Endothelial cell of umbilical vein (primary cell): ENCODE measurements at places on chromosomes 4 and X. TPM values are rescaled to one million over a fixed set of nuclear protein-coding genes. Genes with fewer than 3 reads are reported as not detected.

- H3K4me3 ChIP-seq, result no peak overlapping the region
- no peaks in the 10 kb centered on the region for H3K27me3 ChIP-seq
- H3K27ac ChIP-seq, result peak overlapping the region; percentile 48
Measured at GRCh38 chrX:150212672-150213480, 150.2 kb upstream of the MAMLD1 start.

DNA sequence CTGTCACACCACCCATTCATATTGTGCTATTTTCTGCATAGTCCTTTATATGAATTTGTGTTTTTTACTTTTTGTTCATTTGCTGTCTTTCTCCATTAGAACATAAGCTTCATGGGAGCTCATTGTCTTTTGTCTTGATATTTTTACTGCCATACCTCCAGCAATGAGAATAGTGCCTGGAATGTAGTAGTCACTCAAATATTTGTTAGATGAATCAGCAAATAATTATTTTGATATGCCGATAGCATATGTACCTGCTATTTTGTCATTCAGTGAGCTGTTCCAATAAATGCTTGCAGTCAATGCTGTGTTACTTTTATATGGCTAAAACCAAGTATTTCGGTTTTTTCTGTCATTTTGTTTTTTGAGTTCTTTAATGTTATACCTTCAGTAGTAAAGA lies 43.5 kb upstream of the SLC25A31 start:
- no peaks in the 10 kb centered on the region for H3K36me3 ChIP-seq
- H3K27ac ChIP-seq, result peak overlapping the region; percentile 57
- H3K27me3 ChIP-seq, result no peaks in the 10 kb centered on the region
- DNase-seq, result peak; percentile 42
- no peak overlapping the region for H3K4me3 ChIP-seq

GRCh38 chrX:153674219-153674851 lies 722 bp upstream of the PNCK start:
- H3K4me3 ChIP-seq, result no peak overlapping the region
- no peaks in the 10 kb centered on the region for H3K4me1 ChIP-seq
- H3K36me3 ChIP-seq, result no peaks in the 10 kb centered on the region
- peaks cover 5% of the 10 kb centered on the region for H3K27me3 ChIP-seq
- H3K27ac ChIP-seq, result no peak overlapping the region

DNA sequence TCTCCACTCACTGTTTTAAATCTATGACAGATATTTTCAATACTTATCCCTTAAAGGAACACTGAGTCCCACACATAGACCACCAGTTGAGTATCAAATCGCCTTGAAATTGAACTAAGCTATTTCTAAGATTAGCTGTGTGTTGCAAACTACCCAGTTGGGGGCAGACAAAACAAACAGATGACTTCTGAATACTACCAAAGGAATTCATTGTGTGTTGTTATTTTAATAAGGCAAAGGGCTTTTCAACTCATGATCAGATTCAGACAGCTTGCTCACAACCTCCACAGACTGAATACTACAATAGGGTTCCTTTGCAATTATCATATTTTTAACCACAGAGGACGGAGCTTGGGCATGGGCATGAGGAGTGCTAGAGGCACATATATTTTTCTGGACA lies 283.0 kb upstream of the GPC4 start:
- H3K27ac ChIP-seq, result no peak overlapping the region
- no peaks in the 10 kb centered on the region for H3K4me1 ChIP-seq
- H3K27me3 ChIP-seq, result no peaks in the 10 kb centered on the region
- no peak overlapping the region for H3K4me3 ChIP-seq
- H3K36me3 ChIP-seq, result no peaks in the 10 kb centered on the region
- DNase-seq, result no peak

- no peak overlapping the region for H3K4me3 ChIP-seq
Measured at GRCh38 chr4:113951263-113951662, 28.2 kb downstream of the ARSJ start.

- no peak overlapping the region for H3K4me3 ChIP-seq
- H3K4me1 ChIP-seq, result no peaks in the 10 kb centered on the region
- H3K27me3 ChIP-seq, result no peaks in the 10 kb centered on the region
- H3K36me3 ChIP-seq, result no peaks in the 10 kb centered on the region
- no peak overlapping the region for H3K27ac ChIP-seq
Measured at GRCh38 chr4:13762130-13762529, 134.6 kb upstream of the BOD1L1 start.

- no peak overlapping the region for H3K27ac ChIP-seq
- H3K4me1 ChIP-seq, result no peaks in the 10 kb centered on the region
- no peak overlapping the region for H3K4me3 ChIP-seq
- no peaks in the 10 kb centered on the region for H3K27me3 ChIP-seq
- no peaks in the 10 kb centered on the region for H3K36me3 ChIP-seq
Measured at GRCh38 chrX:51813886-51814460, 70.7 kb downstream of the GSPT2 start.

DNA sequence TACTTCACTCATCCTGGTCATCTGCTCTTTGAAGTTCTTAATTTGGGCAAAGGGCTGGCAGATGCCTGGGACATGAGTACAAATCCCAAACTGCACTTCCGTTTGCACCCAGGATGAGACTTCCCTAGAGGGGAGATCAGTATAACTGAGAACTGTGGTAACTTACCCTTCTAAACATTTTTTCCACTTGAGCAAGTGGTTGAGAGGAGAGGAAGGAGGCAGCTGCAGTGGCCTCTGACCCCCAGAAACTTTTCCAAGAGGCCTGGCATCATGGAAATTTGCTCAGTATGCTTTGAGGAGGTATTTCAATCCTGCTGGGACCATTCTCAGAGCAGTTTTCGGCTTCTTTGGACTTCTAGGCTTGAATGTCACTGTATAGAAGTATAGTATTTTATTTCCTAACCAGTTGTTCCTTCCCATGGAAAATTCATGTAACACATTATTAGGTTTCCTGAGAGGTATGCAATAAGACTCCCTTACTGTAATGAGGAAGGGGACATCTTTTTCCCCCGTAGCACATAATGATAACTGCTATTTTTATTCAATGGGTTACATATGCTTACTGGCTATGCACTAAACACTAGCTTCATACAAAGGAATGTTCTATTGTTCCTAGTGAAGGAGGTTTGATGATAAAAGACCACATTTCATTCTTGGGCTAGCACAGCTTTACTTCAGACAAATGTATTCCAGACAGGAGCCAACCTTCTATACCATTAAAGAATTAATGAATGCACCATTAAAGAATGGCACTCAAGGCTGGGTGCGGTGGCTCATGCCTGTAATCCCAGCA lies 129.3 kb downstream of the SHROOM3 start:
- peaks cover 6% of the 10 kb centered on the region for H3K4me1 ChIP-seq
- H3K27ac ChIP-seq, result no peak overlapping the region
- no peak for DNase-seq

DNA sequence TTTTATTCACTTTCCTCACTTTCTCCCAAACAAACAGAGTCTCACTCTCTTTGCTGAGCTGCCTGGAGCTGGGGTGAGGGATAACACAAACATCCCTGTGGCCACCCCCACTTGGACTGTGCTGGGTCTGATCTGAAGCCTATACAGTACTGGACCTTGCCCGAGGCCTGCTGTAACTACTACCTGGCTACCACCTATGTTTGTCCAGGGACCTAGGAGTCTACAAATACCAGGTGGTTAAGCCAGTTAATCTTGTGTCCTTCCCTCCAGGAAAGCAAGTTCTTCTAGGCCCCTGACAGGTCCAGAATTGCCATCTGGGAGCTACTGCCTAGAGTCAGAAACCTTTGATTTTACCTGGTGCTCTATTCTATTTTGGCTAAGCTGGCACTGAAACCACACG lies 87.3 kb downstream of the RTL3 start:
- H3K27ac ChIP-seq, result no peak overlapping the region
- DNase-seq, result no peak
- no peaks in the 10 kb centered on the region for H3K27me3 ChIP-seq
- no peaks in the 10 kb centered on the region for H3K36me3 ChIP-seq
- H3K4me1 ChIP-seq, result no peaks in the 10 kb centered on the region
- no peak overlapping the region for H3K4me3 ChIP-seq

GRCh38 chrX:132045456-132045855 lies 22.4 kb downstream of the STK26 start:
- H3K27ac ChIP-seq, result no peak overlapping the region
- peak; percentile 14 for DNase-seq

DNA sequence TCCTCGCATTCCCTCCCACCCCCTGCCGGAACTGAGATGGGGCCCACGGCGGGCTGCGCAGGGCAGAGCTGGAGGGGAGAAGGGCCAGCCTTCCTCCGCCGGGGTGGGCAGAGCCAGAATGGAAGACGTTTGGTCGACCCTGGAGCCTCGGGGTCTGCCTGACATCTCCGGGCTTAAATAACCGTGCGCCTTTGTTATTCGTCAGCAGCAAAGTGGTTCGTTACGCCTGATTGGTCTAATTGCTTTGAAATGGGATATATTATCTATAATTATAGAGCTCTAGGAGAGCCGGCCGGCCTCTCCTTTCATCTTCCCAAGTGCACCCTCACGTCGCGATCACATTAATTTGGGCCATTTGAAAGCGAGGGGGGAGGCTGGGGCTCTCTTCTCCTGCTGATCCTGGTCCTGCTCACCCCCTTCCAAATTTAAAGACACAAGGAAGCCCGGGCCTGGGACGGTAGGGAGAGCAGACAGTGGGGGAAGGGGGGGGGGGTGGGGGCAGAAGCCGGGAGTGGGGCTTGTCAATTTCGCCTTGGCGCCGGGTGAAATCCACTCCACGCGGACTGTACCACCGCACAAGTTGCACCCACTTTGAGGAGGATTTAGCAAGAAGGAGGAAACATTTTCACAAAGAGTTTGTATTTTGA lies 4.7 kb upstream of the MSX1 start:
- no peak overlapping the region for H3K27ac ChIP-seq
- peaks cover 57% of the 10 kb centered on the region for H3K27me3 ChIP-seq
- H3K4me3 ChIP-seq, result no peak overlapping the region
- H3K4me1 ChIP-seq, result peaks cover 6% of the 10 kb centered on the region
- DNase-seq, result no peak

DNA sequence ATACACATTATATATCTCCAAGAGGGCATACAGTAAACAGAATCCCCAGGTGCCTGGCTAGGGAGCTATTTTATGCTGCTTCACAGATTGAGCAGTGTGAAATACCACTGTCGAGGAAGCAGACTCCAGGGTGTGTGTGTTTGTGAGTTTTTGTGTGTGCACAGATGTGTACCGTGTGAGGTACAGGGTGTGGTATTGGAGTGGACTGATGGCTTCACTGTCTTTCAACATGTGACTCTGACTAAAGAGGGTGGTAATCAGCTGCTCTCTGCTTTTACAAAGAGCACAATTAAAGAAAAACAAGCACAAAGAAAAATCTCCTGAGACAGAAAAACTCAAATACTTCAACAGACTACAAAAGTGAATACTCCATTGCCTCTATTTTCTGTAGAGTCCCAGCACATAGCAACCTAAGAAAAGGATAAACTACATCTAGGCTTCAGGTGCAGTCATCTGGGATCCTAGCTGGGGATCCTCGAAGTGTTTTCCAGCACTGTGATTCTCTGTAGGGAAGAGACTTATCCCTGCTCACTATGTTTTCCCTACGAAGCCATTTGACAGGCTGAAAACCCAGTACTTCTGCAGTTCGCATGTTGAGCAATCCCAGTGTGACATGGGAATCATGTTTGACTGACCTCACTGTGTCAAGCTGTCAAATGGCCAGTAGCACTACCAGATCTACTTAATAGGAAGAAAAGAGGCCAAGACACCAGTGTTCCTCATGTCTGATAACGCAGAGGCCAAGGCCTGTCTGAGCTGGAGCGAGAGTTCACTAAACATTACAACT lies 100.3 kb downstream of the CDS1 start:
- H3K36me3 ChIP-seq, result peaks cover 31% of the 10 kb centered on the region
- H3K27me3 ChIP-seq, result no peaks in the 10 kb centered on the region
- no peak overlapping the region for H3K4me3 ChIP-seq
- H3K27ac ChIP-seq, result no peak overlapping the region
- H3K4me1 ChIP-seq, result peaks cover 14% of the 10 kb centered on the region

DNA sequence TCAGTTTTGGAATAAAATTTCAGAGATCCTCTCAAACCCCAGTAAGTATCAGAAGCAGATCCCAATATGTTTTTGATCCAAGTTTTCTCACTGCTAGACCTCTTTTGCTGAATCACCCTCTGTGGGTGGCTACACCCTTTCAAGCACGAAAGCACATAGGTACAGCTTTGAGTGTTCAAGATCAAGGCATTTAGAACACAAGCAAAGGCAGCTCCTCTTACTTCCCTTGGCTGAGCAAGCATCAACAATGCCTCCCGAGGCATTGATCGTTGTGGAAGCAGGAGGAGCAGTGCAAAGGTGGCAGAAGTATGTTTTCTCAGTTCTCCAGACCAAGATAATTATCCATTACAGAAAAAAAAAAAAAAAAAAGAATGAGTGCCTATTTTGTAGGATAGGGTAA lies 72.0 kb upstream of the TSPAN7 start:
- no peak for DNase-seq
- H3K4me3 ChIP-seq, result no peak overlapping the region
- H3K4me1 ChIP-seq, result no peaks in the 10 kb centered on the region
- H3K27me3 ChIP-seq, result no peaks in the 10 kb centered on the region
- H3K27ac ChIP-seq, result no peak overlapping the region

DNA sequence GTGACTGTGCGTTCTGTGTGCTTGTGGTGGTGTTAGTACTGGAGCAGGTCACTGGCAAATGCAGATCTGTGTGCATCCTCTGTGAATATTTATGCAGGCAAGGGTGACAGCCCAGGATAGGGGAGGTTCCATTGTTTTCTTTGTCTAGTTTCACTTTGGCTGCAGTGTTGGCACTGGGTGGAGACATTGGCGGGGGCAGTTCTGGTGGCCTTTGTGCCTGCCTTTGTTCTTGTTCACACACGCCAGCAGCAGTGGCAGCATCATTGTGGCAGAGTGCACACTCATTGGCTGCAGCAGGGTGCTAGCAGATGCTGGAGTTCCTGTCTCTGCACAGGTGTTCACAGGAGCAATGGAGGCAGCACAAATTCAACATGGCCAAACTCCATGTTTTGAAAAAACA lies 495.3 kb downstream of the UBE2NL start:
- no peak overlapping the region for H3K27ac ChIP-seq
- no peak for DNase-seq
- no peaks in the 10 kb centered on the region for H3K36me3 ChIP-seq
- H3K4me1 ChIP-seq, result no peaks in the 10 kb centered on the region
- no peaks in the 10 kb centered on the region for H3K27me3 ChIP-seq

GRCh38 chrX:148337873-148338272 lies 162.5 kb upstream of the AFF2 start:
- H3K4me1 ChIP-seq, result peaks cover 2% of the 10 kb centered on the region
- no peaks in the 10 kb centered on the region for H3K36me3 ChIP-seq
- H3K27me3 ChIP-seq, result no peaks in the 10 kb centered on the region
- H3K4me3 ChIP-seq, result no peak overlapping the region

DNA sequence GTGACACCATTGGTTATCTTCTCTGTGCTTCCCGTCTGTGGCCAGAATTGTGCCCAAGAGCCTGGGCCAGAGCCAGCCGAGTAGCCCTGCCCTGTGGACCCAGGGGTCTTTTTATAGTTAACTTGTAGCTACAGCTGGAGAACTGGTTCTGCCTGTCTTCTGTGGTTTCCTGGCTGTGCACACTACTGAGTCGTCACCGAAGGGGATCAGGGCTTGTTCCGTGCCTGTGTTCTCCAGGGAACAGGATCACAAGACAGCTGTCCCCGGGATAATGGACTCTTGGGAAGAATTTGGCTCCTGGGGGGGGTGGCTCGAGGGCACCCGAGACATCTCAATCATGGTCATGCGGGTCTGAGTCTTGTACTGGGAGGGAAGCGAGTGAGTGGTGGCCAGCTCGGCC lies 22.1 kb upstream of the OPN1LW start:
- no peak for DNase-seq
- H3K27me3 ChIP-seq, result no peaks in the 10 kb centered on the region
- no peak overlapping the region for H3K4me3 ChIP-seq
- H3K4me1 ChIP-seq, result no peaks in the 10 kb centered on the region
- H3K27ac ChIP-seq, result no peak overlapping the region

The UCP1 gene
- not detected in 2 replicates for total RNA-seq

The DCAF4L1 gene
- 0.15 and 0.16 TPM in 2 replicates for total RNA-seq

The IL2 gene
- total RNA-seq, result not detected in 2 replicates

The MAGEA8 gene
- not detected in 2 replicates for total RNA-seq

The EMCN gene
- total RNA-seq, result 76.2 and 97.3 TPM in 2 replicates
